ENCODE measurements at places on chromosomes 1 and 21.

GRCh38 chr1:63547621-63548294, 24.4 kb downstream of the EFCAB7 start:
- no peak for DNase-seq

- no peak for DNase-seq
Observed at GRCh38 chr1:220198186-220199005, 73.9 kb downstream of the RAB3GAP2 start.

DNA sequence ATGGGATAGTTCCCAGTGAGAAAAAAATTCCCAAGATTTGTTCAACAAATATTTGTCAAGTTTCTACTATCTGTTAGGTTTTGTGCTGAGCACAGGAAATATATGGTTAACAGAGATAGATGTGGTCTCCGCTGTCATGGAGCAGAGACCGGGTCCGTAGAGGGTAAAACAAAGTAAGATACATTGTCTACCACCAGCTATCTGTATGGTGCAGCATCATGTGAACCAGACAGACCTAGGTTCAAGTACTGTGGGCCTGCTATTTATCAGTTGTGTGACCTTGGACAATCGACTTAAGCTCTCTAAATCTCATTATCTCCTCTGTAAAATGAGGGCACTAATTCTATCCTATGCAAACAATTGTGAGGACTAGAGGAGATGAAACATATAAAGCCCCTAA, 109.8 kb downstream of the DUSP10 start:
- no peak for DNase-seq

DNA sequence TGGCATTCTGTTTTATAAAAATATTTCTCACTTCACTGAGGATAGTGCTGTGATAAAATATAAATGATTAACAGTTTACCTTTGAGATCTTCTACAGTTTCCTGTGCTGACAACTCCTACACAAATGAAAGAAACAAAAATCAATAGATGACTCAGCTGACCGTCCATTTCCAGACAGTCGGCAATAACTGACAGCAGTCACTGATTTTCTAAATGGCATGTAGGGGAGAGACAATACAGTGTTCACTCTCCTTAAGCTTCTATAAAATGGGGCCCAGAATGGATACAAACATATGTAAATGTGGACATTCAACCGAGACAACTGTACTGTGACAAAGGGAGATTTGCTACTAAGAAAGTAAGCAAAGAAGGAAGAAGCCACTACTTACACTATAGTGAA, 34.3 kb downstream of the PCNX2 start:
- no peak for DNase-seq

DNA sequence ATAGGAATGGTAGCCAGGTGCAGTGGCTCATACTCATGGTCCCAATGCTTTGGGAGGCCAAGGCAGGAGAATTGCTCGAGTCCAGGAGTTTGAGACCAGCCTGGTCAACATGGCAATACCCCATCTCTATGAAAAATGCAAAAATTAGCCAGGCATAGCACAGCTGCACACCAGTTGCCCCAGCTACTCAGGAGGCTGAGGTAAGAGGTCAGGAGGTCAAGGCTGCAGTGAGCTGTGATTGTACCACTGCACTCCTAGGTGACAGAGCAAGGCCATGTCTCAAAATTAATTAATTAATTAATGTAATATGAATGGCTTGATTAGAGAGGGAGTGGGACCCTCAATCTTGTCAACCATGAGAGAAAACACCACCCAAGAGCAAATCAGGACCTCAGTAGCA, 198.7 kb upstream of the DUSP10 start:
- no peak for DNase-seq

- no peak for DNase-seq
Observed at GRCh38 chr1:187504779-187505178, 676.0 kb downstream of the PLA2G4A start.

DNA sequence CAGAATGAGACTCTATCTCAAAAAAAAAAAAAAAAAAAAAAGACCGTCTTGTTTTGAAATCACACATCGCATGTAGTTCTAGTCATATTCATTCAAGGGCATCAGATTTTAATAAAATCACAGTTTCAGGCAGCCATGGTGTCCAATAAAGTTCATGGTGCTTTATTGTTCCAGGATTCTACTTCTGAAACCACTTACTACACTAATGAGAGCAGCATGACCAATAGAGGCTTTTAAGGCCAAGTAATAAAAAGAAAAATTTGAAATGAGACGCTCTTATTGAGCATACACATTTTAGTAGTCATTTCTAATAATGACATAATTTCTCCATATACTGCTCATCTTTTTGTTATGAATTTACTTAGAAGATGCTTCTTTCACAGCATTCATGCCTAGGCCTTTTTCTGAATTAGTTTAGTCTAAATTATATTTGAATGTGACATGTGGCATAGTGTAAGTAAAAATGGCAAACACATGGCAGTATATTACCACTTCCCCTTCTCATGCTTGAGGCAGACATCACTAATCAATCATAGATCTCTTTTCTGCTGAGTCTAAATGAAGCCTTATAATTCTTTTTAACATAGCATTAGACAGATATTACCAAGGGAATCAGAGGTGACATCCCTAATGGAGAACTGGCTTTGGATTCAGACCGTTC, 18.5 kb downstream of the NTMT2 start:
- DNase-seq, result no peak

DNA sequence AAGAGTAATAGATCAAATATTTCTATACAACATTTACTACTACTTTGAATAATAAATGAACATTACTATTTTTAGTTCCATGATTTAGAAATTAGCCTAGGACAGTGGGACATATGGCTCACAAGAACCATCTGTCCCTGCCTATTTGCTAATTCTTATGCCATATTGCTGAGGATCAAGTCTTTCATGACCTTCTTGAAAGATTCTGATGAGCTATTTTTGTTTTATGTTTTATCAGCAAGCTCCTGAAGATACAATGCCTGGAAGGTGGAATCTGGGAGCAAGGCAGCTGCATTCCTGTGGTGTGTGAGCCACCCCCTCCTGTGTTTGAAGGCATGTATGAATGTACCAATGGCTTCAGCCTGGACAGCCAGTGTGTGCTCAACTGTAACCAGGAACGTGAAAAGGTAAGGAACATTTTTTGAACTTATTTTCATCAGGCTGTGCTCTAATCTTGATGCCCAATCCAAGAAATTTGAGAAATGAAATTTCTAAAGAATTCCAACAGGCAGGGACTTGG, 326.7 kb downstream of the PAPPA2 start:
- DNase-seq, result no peak

- no peak for DNase-seq
Observed at GRCh38 chr21:31874812-31875212, 2.0 kb downstream of the HUNK start.
